ENCODE measurements at places on chromosomes 4 and X.

DNA sequence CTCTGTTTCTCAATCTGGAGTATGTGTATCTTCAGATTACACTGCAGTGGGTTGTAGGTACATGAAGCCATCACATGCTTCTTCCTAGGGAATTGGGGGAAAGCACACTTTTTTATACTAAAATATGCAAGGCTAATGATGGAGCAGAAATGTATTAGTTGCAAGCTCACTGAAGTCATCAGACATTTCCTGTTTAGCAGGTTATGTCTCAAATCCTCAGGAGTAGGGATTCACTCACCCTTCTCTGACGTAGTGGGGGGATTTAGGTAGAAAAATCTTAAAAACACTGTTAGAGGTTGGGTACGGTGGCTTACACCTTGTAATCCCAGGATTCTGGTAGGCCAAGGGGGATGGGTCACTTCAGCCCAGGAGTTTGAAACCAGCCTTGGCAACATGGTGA is 128.4 kb upstream of the GPC4 start:
- no peak for DNase-seq

- DNase-seq = no peak
Observed at GRCh38 chr4:73573794-73574528, 46.3 kb downstream of the RASSF6 start.

DNA sequence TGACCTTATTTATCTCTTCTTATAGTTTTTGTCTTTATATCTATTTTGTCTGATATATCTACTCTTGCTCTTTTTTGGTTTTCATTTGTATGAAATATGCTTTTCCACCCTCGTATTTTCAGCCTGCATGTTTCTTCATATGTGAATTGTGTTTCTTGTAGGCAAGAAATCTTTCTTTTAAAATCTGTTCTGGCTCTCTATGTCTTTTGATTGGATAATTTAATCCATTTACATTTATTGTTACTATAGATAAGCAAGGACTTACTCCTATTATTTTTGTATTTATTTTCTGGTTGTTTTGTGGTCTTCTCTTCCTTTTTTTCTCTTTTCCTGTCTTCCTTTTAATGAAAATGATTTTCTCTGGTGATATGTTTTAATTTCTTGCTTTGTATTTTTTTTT is 403.1 kb downstream of the DCAF12L2 start:
- no peak for DNase-seq

DNA sequence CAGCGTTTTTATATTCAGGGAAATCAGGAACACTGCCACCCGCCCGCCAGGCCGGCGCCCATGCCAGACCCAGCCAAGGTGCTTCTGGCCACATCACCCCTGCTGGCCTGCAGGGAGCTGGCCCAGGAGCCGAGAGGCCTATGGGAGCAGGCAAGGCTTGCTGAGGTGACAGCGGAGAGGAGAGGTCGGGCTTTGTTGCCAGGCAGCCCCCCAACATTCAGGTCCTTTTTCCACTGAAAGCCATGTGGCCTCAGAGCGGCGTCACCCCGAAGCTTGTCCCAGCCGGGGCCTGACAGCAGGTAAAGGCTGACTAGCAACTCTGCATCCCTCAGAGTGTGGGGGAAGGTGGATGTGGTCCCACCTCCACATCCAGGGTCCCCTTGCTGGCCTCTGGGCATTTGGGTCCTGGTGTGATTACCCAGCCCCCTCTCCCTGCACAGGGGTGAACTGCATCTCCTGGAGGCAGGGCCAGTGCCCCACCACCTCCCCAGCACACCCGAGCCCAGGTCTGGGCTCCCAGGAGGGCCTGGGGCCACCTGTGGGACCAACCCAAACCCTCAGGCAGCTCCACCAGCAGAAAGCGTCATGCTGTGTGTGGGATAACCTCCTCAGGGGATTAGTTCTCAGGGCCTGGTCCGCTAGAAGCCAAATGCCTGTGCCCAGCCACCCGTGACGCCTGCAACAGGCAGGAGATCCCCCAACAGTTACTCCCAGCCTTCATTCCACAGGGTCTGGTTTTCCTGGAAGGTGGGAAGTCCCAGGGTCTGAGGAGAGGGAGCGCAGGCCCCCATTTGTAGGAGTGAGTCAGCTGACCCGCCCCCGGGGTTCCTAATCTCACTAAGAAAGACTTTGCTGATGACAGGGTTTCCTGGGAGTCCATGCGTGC is at the start of gene PDE6B:
TSS of gene PDE6B (plus strand) at position 869 of the 886 bp plus-strand sequence. CDS start 54 bp downstream, outside the sequence.
- DNase-seq = no peak

- no peak for DNase-seq
Observed at GRCh38 chrX:127190381-127190780, 370.9 kb downstream of the PRR32 start.

DNA sequence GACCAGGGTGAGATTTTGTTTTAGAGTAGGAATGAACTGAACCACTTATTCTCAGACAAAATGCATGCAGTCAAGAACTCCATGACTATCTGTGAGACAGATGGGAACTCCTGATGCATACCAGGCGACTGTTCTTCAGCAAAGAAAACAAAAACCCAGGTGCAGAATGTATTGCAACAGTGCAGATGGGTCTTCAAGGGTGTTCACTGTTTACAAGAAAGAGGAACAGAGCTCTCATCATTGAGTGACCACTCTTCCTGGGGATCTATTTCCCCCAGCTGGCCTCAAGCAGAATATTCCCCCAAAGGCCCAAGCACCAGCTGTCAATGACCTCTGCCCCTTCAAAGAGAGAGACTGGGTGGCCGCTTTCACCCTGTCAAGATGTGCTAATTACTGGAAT is 39.7 kb upstream of the BMP3 start:
- DNase-seq = no peak

GRCh38 chr4:81030061-81030980 is at the start of gene BMP3:
BMP3 (plus strand) TSS chr4:81030708; CDS start chr4:81031285, 577 bp downstream.
- DNase-seq = no peak

- DNase-seq = no peak
Observed at GRCh38 chr4:85409251-85409650, 65.7 kb upstream of the ARHGAP24 start.

GRCh38 chr4:138868562-138868961 is 147.0 kb upstream of the NOCT start:
- DNase-seq = no peak

DNA sequence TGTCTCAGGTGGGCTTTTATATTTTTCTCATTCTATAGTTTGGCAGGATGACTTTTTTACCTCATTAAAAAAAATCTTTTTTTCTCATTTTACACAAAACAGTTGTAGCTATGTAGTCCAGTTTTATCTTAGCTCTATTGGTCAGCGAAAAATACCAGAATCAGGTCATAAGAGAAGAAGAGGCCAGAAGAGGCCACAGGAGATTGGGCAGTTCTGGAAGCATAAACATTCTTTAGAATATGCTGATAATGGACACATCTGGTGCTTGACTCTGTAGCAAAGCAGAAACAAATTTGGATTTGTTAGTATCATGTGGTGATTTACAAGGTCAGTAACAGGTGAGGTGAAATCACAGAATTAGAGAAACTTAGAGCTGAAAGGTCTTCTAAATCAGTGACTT is 66.6 kb upstream of the ARHGAP24 start:
- no peak for DNase-seq

- no peak for DNase-seq
Observed at GRCh38 chr4:165133150-165133549, 20.5 kb upstream of the TMEM192 start.

- DNase-seq = no peak
Observed at GRCh38 chr4:154630324-154630723, 17.9 kb upstream of the FGG start.
